Stimulated activated CD4-positive, alpha-beta T cell treated with anti-CD3 and anti-CD28 coated beads, Interleukin-12 subunit alpha, Interleukin-12 subunit beta, amount 100 ng/mL, for 4 hours (primary cell): ENCODE measurements at places on chromosomes 11 and 22.

DNA sequence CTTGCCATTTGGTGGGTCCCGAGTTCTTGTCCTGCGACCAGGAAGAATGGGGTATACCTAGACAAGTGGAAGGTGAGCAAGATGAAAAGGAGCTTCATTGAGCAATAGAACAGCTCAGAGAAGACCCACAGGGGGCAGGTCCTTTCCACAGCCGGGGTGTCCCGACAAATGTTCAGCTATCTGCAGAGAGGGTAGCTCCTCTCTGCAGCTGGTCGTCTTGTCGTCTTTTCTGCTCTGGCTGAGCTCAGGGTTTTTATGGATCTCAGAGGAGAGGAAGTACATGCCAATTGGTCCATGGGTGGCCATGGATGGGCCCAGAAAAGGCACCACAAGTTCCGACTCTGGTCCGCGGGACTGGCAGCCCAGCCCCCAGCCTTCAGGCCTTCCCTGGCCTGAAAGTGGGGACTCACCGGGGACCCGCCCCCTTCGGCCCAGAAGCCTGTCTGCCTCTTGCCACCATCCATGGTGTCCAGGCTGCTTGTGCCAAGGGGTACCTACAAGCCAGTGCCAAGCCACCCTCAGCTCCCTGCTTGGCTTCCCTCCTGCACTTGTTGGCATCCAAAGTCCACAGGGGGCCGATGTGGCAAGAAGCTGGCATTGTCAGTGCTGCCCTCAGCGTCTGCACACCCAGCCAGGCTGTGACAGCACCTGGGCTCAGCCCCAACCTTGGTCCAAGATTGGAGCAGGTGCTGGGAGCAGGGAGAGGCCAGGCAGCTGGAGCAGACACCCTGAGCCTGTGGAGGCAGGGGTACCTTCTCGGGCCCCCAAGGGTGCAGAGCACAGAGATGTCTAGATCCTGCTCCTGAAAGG is 438.9 kb downstream of the TBC1D22A start:
- DNase-seq, result no peak

GRCh38 chr11:27913650-27914049 is 194.3 kb downstream of the KIF18A start:
- no peak for DNase-seq

DNA sequence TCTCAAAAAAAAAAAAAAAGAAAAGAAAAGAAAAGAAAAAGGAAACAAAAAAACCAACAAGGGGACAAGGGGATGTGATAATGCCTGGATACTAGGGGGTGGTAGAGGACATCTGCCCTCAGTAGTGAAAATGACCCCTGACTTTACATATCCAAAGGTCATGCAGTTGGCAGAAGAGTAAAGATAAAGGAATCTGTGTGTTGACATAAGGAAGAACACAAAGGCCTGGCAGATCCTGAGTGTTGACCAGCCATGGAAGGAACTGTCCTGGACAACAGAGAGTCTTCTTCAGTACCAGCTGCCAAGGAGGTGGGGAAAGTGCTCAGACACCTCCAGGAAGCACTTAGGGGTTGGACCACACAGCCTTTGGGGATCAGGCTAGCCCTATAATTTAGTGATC is 12.6 kb downstream of the SLC43A1 start:
- DNase-seq, result no peak

DNA sequence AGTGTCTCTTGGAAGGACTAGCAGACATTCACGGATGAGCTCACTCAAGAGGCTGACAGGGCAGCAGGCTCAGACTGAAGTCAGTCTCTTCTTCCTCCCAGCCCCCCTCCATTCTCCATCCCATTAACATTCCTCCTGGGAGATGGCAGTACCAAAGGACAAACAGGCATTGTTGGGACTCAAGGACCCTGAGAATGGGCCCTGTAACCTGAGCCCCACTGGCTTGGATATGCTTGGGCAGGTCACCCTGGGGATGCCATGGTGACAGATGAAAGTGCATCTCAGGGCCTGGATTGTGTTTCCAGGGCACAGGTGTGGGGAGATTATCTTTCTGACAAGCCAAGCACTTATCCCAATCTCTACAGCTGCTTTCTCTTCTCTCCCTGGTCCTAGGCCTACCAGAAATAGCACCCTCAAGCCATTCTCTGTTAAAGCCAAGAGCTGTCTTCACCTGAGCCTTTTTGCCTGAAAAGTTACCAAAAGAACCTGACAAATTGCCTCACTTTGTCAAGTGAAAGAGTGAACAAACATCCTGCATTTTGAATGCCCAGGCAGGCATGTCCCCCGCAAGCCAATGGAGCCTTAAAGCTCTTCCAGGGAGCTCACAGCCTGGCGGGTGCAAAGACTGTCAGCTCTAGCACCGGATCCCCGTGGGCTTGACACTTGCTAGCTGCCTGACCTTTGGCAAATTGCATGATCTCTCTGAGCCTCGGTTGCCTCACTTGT is 366.0 kb upstream of the NARS2 start:
- no peak for DNase-seq

DNA sequence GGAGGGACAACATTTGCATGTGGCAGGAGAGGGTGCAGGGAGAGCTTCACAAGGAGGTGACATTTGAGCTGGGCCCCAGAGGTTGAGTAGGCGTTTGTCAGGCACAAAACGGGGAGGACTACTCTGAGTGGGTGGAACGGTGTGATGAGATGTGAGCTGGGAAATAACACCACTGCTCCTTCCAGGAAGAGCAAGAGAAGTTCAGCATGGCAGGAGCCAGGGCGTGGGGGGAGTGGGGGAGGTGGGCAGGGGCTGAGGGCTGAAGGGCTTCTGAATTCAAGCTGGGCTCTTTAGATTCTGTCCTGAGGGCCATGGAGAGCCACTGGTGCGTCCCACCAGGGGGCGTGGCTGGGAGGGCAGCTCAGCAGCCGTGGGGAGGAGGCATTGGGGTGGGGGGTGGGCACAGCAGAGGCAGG is 54.2 kb downstream of the OTOG start:
- DNase-seq, result no peak

GRCh38 chr11:7449211-7449840 is 36.0 kb upstream of the OLFML1 start:
- DNase-seq, result no peak

DNA sequence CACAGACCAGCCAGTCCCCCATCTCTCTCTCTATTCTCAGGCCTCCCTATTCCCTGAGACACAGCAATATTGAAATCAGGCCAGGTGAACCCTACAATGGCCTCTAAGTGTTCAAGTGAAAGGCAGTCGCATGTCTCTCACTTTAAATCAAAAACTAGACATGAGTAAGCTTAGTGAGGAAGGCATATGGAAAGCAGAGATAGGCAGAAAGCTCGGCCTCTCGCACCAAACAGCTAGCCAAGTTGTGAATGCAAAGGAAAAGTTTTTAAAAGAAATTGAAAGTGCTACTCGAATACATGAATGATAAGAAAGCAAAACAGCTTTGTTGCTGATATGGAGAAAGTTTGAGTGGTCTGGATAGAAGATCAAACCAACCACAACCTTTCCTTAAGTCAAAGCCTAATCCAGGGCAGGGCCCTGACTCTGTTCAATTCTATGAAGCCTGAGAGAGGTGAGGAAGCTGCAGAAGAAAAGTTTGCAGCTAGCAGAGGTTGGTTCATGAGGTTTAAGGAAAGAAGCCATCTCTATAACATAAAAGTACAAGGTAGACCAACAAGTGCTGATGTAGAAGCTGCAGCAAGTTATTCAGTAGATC is 19.8 kb upstream of the MPZL2 start:
- no peak for DNase-seq

DNA sequence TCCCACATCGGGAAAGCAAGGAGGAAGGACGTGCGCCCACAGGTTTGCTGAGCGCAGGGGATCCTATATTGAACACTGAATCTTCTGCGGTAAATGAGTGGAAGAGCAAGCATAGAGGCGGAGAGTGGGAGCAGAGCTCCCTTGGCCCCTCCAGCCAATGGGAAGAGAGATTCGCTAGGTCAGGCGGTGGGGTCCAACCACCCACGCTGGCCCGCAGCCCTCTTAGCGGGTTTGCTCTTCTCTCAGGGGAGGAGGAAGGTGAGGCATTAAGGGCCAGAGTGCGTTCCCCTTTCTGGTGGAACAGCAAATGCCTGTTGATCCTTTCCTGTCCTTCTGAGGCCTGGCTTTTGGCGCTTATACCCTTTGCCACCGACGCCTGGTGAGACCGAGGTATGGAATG is 10.6 kb downstream of the NLRP14 start:
- no peak for DNase-seq

GRCh38 chr11:73510877-73511276 is 87.0 kb downstream of the FAM168A start:
- DNase-seq, result no peak
